Activated T-cell treated with anti-CD3 and anti-CD28 coated beads, Interleukin-2, amount 50 U/mL, for 72 hours (primary cell): ENCODE measurements at places on chromosomes 6 and 20. TPM values are rescaled to one million over a fixed set of nuclear protein-coding genes. Genes with fewer than 3 reads are reported as not detected.

NPBWR2 gene
- not detected for total RNA-seq

SLPI gene
- not detected for total RNA-seq

MANEA gene
- total RNA-seq = 10.2 TPM

IRF4 gene
- 602 TPM for total RNA-seq

GABRR1 gene
- total RNA-seq = not detected

DNA sequence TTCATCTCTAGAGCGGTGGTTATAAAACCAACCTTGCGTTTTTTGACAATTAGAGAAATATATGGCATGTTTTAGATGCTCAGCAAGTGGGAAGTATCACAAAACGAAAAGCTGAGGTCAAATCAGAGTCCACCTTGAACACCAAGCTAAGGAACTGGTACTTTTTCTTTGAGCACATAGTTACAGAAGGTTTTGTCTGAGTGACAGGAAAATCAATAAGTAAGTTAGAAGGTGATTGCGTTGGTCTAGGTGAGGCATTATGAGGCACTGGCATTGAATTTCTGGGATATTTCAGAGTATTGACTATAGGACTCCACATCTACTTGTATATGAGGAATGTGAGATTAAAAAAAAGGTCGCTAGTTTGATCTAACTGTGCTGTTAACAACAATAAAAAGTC lies 597 bp upstream of the HINT3 start:
- no peak for DNase-seq
- H3K36me3 ChIP-seq = no peaks in the 10 kb centered on the region
- no peaks in the 10 kb centered on the region for H3K4me1 ChIP-seq
- peak overlapping the region; percentile 64 for H3K4me3 ChIP-seq
- peaks cover 24% of the 10 kb centered on the region for H3K27me3 ChIP-seq

DNA sequence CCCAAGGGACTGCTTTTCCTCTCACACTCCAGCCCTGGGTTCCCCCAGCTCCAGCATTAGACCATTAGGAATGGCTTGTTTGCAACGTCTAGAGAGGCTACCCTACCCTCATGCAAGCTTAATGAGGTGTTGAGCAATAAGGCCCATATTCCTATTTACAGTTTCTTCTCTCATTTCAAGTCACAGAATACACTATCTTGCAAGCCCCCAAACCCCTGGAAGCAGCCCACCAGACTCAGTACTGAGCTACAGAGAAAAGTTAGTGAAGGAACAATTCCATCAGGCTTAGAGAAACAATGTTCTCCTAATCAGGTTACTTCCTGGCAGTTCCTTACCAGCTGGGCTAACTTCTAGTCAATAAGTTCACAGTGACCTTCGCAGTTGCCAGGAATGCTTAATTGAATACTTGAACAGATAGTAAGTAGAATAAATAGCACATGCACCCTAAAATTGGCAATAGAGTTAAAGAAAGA lies 606.5 kb upstream of the NOX3 start:
- no peaks in the 10 kb centered on the region for H3K36me3 ChIP-seq
- no peak for DNase-seq
- H3K27me3 ChIP-seq = no peaks in the 10 kb centered on the region
- H3K4me3 ChIP-seq = no peak overlapping the region
- no peak overlapping the region for H3K27ac ChIP-seq
